ENCODE measurements at places on chromosomes 12 and 14.
A peak's percentile ranks its signal among the peaks of the same experiment; 100 is the strongest.

GRCh38 chr14:32009221-32009975 is 67.7 kb upstream of the ARHGAP5 start:
- no peak for DNase-seq

GRCh38 chr12:105920161-105920684 is 218.5 kb downstream of the NUAK1 start:
- DNase-seq, result no peak

DNA sequence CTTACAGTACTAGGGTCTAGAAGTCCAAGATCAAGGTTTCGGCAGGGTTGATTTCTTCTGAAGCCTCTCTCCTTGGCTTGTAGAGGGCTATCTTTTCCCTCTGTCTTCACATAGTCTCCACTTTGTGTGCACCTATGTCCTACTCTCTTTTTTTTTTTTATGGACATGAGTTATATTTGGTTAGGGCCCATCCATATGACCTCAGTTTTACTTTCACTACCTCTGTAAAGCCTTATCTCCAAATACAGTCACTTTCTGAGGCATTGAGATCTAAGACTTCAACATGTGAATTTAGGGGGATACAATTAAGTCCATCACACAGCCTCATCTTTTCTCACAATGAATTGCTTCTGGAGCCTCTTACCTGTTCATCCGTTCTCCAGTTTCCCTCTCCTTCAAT is 5.9 kb upstream of the SPTB start:
- DNase-seq, result no peak

DNA sequence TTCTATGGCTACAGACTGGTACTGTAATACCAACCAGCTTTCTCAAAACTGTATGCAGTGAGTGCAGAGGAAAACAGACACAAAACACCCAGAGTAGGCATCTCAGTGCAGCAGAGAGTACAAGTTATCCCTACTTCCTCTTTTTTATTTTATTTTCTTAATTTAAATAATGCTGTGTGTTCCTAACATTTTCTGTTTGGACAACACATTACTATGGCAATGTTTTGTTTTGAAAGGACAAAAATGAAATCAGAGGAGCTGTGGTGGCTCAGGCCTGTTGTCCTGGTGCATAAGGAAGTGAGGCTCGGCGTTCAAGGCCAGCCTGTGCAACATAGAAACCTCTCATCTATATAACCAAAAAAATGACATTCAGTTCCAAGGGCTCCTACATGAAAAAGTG is 33.7 kb upstream of the SELPLG start:
- DNase-seq, result no peak

DNA sequence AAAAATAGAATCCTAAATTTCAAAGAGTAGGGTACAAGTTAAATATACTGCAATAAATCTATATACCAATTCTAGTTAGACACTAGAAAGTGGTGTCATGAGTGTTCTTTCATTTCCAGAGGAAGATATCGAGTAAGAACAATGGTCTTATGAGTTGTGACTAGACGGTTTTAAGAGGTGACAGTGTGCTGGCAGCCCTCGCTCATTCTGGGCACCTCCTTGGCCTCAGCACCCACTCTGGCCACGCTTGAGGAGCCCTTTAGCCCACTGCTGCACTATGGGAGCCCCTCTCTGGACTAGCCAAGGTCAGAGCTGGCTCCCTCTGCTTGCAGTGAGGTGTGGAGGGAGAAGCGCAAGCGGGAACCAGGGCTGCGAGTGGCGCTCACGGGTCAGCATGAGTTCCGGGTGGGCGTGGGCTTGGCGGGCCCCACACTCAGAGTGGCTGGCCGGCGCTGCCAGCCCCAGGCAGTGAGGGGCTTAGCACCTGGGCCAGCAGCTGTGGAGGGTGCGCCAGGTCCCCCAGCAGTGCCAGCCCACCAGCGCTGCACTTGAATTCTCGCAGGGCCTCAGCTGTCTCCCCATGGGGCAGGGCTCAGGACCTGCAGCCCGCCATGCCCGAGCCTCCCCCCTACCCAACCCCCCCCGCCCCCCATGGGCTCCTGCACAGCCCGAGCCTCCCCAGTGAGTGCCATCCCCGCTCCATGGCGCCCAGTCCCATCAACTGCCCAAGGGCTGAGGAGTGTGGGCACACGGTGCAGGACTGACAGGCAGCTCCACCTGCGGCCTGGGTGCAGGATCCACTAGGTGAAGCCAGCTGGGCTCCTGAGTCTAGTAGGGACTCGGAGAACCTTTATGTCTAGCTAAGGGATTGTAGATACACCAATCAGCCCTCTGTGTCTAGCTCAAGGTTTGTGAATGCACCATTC is 18.7 kb downstream of the PRKD1 start:
- DNase-seq, result no peak

- DNase-seq, result no peak
These were observed 334.4 kb upstream of the ATP2B1 start for GRCh38 chr12:90042920-90043641.

- DNase-seq, result peak; percentile 35
These were observed 6.4 kb downstream of the SLC15A4 start for GRCh38 chr12:128817111-128818015.

DNA sequence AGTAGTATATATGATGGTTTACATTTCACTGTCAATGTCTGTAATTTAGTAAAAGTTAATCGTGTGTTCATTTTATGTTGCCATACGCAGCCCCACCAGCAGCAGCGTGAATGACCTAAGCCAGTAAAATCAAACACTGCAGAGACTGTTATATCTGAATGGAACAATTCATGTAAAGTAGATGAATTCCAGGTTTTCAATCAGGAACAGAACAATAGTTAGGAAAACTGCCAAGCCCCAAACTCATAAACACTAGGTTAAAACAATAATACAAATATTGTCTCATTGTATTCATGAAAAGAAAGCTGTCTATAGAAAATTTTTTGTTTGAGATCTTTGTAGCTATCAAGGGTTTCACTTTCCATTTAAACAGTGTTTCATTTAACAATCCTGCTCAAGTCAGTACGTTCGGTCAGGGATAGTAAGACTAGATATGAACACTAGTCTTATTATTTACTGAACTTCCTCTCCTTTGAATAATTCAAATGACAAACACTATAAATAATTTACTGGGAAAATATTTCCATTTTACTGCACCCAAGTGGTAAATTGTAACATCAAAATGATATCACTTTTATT is 256.8 kb upstream of the FLRT2 start:
- DNase-seq, result no peak

GRCh38 chr12:115988212-115988611 is 289.3 kb downstream of the MED13L start:
- no peak for DNase-seq

DNA sequence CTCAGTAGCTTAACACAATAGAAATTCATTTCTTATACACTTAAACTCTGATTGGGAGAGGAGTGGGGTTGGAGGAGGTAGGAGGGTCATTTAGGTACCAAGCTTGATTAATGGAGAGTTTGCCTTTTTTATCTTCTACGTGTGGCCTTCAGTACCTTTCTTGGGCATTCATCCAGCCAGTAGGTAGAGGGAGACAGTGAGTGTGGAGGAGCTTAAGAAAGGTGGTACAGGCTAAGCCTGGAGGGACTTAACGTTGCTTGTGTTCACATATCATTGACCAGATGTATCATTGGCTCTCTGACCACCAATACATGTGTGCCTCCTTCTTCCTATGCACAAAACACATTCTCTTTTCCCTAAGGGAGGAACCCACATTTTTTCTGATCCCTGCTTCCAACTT is 232.9 kb upstream of the CRY1 start:
- no peak for DNase-seq

DNA sequence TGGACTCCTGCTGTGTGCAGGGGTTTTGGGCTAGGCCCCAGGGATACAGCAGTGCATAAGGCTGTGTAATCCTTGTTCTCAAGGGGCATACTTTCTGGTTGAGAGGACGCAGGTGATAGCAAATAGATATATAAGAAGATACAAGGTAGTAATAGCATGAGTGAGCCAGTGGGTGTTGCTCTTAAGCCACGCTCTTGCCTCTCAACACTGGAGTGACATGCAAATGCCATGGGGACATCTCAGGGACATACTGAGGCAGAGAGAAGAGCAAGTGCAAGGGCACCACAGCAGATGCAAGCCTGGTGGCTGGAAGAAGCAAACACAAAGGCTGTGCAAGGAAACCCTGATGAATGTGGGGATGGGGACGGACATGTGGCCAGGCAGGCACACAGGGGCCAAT is 223.3 kb downstream of the CHST11 start:
- DNase-seq, result peak; percentile 54

GRCh38 chr12:9796971-9797370 is 30.3 kb upstream of the KLRF1 start:
- no peak for DNase-seq

DNA sequence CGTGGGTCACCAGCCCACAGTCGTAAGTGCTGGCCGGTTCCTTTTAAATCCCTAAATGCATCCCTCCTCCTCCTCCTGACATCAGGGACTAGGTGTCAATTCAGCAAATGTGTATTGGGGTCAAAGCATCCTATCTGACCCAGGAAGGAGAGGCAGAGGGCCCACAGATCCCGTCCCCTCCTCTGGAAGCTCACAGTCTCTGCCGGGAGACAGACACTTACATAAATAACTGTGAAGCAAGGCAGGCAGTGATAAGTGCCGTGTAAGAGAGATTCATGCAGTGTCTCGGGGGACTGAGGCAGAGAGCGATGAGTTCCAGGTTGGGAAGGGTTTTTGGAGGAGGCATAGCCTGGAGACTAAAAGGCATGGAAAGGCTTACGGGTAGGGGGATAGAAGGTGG is 44.1 kb downstream of the HRK start:
- no peak for DNase-seq

DNA sequence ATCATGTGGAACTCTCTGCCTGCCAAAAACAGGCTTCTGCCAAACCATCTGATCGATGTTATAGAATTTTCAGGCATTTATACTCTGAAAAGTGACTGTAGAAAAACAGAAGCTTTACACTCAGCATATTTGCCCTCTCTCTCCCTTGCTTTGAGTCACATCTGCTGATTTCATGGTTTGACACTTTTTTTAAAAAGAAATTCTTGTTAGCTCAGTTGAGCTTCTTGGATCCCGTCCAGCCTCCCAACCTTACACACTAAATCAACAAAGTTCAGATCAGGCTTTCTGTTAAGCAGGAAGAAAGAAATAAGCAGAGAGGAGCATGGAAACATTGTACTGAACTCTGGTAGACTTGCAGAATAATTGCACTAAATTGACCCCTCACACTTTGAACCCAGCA is 193.6 kb upstream of the SEL1L start:
- DNase-seq, result peak; percentile 89

- peak; percentile 7 for DNase-seq
These were observed 77.9 kb downstream of the SPTB start for GRCh38 chr14:64801800-64802199.

- no peak for DNase-seq
These were observed 81.6 kb downstream of the RGS6 start for GRCh38 chr14:72013721-72014345.

GRCh38 chr14:95603415-95603814 is 68.6 kb downstream of the GLRX5 start:
- DNase-seq, result no peak

GRCh38 chr14:104935955-104936354 is 11.3 kb downstream of the PLD4 start:
- no peak for DNase-seq

GRCh38 chr14:92651106-92651757 is 97.2 kb downstream of the LGMN start:
- no peak for DNase-seq

- DNase-seq, result no peak
These were observed 209.9 kb upstream of the GARIN2 start for GRCh38 chr14:66979101-66979974.

- DNase-seq, result no peak
These were observed 7.8 kb downstream of the SH2B3 start for GRCh38 chr12:111413442-111414086.

DNA sequence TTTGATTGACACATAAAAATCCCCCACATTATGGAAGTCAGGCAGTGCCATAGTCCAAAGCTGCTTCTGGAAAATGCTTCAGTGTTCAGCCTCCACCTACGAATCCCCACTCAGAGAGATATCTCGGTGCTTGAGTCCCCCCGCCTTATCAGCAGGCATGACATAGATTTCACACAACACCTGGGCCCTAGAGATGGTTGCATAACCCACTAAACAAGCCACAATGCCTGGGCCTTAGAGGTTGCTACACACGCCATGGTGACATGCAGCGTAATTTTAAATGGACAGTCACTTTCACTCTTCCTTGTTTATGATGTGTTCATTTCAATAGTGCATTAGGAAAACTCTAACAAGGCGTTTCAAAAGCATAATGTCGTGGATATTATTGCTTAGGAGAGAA is 38.0 kb downstream of the CCDC60 start:
- DNase-seq, result no peak

DNA sequence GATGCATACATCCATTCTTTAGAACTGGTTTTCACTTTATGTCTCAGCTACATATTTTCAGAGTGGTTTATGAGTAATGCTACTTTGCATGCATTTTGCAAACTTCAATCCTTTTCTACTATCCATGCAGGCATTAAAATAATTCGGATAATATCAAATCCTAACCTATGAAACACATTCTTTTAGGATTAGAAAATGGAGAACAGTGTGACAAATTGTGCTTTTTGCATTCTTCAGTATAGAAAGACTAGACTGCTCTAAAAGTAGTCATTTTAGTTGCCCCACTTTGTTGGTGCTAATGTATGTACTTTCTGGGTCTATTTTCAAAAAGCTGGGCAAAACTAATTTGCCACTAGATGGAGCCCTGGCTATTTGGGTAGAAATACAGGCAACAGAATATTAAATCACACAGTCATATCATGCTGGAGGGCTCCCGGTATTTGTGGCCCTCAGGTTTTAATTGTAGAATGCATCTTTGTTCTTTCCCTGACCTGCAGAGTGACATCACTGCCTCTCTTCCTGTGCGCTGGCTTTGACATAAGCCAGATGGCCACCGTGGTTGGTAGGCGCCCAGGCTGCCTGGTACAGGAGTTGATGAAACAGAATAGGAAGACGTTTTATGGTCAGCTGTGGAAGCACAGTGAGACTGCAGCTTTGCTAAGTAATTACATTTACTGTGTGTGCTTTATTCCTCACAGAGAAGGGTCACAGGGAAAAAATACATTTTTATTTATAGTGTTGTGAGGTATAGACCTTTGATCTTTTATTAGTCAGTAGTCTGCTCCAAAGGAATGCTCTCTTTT is 28.1 kb downstream of the MSRB3 start:
- no peak for DNase-seq

- DNase-seq, result no peak
These were observed 71.2 kb downstream of the LGMN start for GRCh38 chr14:92677087-92677668.

GRCh38 chr12:23855813-23856212 is 93.7 kb downstream of the SOX5 start:
- no peak for DNase-seq

Data from NCI-H345 (cell line).